CD4-positive, CD25-positive, alpha-beta regulatory T cell (primary cell): ENCODE measurements at places on chromosomes 4 and X.

DNA sequence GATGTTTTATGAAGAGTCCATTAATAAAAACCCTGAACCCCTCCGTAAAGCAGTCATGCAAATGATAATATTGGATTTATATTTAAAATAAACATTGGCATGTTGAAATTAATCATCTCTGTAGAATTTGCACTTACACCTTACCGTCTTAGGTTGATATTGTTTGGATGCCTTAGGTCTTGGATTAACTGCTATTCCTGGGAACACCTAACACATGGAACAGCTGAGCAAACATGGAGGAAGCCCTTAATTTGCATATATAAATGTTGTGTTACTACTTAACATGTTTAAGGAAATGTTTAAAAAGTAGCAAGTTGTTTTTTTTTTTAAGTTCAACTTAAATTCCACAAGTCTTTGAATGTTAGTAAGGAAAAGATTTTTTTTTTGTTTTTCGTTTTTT lies 62.5 kb downstream of the NSD2 start:
- no peak for DNase-seq

DNA sequence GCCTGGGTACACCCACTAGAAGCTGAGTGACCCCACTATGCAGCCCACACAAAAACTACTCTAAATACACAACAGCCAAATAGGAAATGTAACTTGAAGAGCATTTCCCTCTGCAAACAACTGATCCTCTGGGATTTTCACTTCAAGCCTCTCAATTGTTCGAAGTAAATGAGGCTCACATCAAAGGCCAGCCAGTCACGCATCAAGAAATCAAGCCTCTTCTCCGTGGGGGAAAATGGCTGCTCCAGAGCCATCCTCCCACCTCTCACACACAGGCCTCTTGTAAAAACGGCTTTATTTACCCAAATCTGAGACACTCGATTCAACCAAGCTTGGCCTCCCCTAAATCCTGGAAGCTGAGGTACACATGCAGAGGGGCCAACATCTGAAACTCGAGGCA lies 14.3 kb downstream of the PCDH19 start:
- no peak for DNase-seq

GRCh38 chr4:35684755-35685154 lies 559.6 kb downstream of the ARAP2 start:
- no peak for DNase-seq

DNA sequence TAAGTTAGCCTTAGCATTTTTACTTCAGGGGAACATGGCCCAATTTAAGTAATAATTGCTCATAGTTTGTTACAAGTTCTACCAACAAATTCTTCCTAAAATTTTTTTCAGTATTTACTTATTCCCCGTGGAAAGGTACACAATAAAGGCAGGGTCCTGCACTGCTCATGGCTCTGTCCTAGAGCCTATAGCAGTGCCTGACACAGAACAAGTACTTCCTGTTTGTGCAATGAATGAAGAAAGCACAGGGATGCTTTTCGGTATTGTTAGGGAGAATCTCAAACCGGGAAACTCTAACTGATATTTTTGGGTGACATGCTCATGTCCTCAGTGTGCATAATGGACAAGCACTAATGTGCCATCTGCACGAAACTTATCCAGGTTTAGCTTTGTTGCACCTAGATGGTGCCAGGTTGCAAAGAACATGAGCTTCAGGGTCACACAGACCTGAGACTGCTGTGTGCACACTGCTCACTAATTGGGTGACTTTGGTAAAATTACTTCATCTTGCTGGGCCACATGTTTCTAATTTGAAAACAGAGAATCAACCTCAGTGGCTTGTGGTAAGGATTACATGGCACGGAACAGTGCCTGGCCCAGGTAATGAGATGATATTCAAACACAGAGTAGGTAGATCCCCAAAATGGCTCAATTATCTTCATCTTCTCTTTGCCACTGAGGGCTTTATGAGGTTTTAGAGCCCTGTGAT lies 175.8 kb upstream of the NPY2R start:
- DNase-seq: no peak

GRCh38 chr4:2799224-2799911 lies 6.5 kb downstream of the SH3BP2 start:
- no peak for DNase-seq

GRCh38 chr4:68433582-68433981 lies 13.7 kb upstream of the TMPRSS11E start:
- DNase-seq: no peak

GRCh38 chr4:189098932-189099696 lies 841.6 kb upstream of the FRG1 start:
- no peak for DNase-seq

DNA sequence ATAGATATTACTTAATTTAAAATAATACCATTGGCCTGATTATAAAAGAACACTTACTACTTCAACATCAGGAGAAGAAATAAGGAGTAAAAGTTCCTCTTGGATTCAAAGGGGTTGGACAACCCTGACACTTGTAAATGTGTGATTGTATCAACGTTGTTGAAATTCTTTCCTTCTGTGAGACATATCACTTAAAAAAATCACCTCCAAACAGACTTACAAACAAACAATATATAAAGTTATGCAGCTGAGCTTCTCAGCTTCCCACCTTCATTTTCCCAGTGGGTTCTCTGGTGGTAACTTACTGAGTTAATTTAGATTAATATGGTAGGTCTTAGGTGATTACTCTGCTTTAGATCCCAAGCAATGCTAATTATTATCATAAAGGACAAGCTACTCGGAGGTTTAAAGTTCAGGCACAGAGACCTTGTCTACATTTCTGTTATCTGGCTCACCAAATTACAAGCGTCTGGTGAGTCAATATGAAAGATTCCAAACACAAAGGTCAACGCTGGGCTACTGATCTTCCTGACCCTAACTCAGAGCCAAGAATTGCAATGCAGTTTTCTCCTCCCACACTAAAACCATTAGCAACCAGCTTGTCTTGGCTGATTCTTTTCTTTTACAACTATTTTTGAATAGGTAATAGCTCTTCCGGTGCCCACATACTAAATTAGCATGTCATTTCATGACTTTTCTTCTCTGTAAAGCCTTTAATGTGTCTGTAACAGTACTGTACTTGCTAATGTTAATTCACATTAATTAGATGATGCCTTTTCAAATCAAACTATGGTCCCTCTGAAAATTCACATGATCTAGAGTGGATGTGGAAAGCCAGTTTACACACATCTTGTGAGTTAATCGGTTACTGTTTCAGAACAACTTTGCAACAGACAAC lies 157.6 kb downstream of the RASL11B start:
- no peak for DNase-seq

DNA sequence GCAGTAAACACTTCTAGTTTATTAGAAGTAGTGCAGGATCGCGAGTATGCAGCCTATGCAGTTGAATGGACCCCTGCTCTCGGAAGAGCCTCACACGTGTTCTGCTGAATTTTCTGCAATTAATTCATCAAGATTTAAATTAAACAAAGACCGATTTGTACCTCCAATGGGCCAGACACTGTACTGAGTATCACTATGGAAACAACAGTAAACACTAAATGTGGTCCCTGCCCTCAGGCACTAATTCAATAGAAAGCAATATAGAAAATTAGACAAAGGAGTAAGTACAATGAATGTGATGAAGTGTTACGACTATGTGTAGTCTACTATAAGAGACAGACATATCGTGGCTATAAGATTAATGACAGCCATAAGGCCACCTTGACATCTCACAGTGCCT lies 740.3 kb upstream of the FRG1 start:
- DNase-seq: no peak

DNA sequence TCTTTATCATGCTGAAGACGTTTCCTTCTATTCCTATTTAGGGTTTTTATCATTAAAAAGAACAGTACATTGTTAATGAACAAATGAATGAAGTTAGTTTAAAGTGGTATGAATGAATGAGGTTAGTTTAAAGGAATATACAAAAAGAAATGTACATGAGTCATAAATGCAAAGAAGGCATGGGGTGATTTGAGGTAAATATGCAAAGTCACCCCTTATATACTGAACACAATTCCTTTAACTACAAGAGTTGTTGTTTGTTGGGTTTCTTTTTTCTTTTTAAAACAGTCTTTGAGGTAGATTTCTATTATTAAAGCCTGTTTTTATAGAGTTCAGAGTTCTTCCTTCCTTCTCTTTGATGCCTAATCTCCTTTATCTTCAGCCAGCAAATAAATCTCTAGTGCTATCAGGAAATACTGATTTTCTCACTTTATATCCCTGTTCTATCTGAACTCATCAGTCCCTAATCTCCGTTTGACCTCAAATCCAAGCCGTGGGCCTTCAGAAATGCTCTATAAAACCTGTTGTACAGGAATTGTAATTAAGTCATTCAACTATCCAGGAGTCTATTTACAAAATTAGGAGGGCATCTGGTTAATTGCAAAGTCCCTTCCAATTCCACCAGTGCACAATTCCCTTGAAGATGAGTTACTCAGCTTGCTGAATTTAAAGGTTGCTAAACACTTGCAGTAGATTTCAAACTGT lies 31.6 kb upstream of the ABCG2 start:
- no peak for DNase-seq

DNA sequence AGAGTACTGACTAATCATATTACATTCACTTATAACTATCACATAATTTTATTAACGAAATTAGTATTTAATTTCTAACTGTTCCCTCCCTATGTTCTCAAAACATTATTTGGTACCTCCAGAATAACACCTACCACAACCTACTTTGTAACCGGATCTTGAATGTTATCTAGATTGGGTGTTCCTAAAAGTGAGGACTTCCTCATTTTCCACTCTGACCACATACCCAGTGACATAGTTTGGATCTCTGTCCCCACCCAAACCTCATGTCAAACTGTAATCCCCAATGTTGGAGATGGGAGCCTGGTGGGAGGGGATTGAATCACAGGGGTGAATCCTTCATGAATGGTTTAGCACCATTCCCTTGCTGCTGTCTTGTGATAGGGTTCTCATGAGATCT lies 21.8 kb downstream of the NR3C2 start:
- no peak for DNase-seq

DNA sequence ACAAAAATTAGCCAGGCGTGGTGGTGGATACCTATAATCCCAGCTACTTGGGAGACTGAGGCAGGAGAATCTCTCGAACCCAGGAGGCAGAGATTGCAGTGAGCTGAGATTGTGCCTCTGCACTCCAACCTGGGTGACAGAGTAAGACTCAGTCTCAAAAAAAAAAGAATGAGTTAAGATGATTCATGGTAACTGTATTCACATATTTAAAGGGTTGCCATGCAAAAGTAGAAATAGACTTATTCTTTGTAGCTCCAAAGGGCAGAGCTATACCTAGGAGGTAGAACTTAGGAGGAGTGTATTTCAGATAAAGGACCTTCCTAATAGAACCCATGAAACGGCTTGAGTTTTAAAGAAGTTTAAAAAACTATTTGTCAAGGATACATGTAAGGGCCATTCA lies 104.3 kb upstream of the IL13RA1 start:
- no peak for DNase-seq

DNA sequence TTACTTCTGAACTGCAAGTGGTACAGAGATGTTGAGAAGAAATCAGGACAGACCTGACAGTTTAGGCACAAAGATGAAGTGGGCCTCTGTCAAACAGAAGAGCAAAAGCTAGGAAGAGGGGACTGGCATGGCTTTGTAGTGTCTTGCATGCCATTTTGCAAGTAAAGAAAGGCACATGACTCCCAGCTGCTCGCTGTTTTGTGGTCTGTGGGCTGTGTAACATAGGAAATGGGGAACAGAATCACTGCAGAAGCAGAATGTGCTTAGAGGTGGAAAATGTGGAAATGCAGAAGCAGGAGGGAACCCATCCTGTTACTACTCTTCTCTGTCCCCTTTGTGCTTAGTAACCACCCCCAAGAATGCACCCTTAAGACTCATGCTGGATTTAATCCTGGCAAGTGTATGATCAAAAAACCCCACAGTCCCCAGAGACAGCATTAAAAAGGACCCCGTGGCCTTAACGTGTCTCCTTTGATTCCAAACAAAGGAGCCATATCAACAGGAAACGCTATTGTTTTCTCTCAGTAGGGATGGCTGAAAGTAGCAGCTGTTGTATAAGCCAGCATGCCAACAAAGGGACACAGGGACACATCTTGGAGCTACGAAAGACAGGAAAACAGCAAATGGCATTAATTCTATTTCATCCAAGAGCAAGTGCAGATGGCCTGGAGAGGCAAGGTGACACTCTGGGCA lies 177.6 kb upstream of the GLRA2 start:
- no peak for DNase-seq

DNA sequence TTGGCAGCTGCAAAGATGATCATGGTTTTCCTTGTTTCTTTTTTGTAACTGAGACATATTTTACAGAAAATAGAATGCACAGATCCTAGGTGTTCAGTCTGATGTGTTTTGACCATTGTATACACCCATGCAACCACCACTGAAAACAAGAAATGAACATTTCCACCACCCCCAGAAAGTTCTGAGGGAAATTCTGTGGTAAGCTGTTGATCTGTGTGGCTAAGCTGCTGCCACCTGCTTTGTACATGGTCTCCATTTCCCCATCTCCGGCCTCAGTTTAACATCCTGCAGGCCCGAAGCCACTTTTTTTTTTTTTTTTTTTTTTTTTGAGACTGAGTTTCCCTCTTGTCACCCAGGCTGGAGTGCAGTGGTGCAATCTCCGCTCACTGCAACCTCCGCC lies 65.3 kb downstream of the NYX start:
- DNase-seq: no peak

- no peak for DNase-seq
Observed at GRCh38 chr4:114688059-114688458, 89.5 kb downstream of the UGT8 start.

DNA sequence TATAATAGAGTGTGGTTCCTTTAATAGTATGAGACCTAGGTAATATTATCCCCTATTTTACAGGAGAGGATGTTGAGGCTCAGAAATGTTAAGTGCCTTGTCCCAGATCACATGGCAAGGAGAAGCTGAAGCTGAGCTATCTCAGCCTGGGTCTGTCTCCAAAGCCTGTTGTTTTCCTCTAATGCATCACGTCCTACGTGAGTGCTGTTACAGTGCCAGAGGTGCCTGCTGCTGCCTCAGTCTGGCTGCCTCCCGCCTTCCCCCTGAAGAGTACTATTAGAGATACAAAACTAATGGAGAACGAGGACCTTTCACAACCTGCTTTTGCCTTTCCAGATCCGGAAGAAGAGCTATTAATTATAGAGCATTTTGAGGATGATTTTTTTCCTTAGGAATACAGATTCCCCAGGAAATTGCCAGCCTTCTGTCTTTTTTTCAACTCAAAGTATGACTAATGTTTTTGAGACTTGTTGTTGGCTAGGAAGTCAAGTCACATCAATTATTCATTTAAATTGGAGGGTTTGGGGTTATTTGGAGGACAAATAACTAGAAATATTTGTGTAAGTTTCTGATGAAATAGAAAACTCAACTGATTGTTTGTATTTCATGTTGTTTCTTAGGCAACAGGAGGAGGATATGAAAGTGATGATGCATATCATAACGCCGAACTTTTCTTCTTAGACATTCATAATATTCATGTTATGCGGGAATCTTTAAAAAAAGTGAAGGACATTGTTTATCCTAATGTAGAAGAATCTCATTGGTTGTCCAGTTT lies 43.9 kb upstream of the MTMR1 start:
- no peak for DNase-seq

DNA sequence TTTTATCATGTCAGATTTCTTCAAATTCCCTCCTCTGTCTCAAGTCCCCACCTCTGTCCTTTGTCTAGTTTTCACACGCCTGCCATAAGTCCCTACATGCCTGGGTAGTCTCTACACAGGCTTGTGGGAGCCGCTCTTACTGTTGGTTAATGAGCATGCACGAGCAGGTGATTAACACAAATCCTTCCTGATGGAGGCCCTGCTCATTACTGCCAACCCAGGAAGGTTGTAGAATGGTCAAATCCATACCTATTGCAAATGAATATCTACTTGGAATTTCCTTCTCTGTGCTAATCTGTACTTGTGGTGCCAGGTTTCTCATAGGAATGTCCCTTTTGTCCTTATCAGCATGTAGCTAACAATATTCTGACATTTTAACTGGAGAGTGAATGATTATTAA lies 208.4 kb upstream of the HDX start:
- no peak for DNase-seq
